ENCODE measurements at places on chromosomes 12 and 14. TPM values are rescaled to one million over a fixed set of nuclear protein-coding genes. Genes with fewer than 3 reads are reported as not detected.
A peak's percentile ranks its signal among the peaks of the same experiment; 100 is the strongest.

DNA sequence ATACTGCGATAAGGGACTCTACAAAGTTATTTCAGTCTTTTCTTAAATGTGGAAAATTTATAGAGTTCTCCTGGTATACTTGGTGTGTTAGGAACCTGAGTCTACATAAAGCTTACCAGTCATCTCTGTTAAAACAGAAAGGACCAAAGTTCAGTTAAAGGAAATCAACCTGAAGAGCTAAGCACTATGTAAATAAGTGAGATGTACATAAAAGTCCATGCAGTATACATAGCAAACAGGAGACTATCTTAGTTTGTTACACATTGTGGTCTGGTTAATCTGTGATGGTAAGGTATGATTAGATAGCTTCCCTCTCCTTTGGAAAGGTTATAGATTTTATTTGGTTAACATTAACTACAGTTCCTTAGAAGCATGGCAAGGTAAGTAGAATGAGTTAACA, 75.9 kb downstream of the ATP2B1 start:
- DNase-seq = no peak

The LIMA1 gene
- 111 TPM for total RNA-seq

DNA sequence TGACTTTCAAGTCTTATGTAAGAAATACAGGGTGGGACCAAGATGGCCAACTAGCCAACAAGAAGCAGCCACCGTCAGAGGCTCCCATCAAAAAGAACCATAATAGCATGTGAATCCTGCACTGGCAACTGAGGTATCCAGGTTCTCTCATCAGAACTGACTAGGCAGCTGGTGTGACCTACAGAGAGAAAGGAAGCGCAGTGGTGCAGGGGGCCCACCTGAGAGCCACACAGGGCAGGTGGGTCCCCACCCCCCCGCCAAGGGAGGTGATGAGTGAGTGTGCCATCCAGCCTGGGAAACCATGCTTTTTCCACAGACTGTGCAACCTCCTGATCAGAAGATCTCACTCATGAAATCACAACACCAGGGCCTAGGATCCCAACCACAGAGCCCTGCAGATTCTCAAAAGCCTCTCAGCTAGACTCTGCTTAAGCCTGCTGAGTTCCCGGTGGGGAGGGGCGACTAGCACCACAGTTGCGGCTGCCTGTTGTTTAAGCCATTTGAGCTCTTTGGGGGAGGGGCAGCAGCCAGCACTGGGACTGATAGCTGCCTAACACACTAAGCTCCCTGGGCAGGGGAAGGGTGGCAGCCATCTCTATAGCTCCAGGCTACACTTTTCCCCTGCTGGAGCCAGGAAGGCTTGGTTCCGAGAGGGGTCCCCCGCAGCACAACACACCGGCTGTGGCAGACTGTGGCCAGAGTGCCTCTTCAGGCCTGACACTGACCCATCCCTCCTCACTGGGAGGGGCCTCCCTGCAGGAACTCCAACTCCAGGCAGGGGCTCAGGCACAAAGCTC, 75.3 kb downstream of the GARIN6 start:
- DNase-seq = peak; percentile 56

DNA sequence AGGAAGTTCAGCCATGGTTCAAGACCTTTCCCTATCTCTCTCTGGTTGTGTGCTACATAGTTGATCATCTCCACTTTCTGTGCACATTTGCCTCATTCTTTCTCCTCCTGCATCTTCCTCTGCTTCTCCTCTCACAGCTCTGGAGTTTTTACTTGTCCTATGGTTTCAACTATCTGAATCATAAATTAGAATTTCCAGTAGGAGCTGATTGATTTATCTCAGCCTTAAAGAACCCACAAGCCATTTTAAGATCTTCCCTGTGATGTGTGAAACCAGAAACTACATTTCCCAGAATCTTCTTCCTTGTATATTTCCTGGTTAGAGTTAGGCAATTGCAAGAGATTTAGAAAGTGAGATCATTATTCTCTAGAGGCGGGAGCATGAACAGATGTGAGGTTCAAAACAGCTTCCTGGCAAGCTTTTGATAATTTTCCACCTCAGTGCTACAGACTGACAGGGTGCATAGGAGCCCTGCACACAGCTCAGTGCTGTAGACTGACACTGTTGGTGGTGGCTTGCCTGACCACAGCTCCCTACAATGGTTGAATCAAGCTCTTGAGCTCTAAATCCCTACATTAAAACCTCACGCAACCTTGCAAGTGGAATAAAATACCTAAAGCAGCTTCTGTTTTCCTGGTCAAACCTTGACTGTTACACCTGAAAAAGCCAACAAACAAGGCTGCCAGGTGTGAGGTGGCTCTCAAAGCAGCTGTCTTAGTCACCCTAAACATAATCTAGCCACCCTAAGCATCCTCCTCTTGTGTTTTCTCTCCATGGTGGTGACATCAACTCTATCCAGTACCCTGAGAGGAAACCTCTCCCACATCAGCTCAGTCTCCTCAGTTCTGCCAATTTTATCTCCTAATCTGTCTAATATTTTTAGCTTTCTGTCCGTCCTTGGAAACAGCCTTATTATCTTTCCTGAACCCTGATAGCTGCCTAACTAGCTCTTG, 21.5 kb upstream of the IFNG start:
- no peak for DNase-seq

DNA sequence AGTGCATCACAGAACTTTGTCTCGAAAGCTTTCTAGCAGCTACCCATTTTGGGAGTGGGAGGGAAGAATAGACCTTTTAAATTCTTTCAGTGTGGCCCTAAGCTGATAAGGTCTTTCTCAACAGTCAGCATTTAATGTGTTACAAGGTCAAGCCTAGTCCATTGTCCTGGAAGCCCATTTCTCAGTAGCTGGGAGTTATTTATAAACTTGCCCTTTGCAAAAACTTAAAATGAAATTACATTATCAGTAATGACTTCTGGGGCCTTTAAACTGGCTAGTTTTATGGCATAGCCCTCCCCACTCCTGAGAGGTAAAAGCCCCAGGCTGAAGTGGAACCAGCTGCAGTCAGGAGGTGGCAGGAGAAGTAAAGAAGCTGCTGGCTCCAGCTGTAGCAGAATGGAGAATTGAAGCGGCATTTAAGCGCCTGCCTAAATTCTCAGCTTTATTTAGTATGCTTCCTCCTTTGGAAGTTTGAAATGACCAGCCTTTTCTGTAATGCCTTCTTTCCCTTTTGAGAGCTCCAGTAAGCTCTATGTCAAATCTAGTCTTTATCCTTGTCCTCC, 12.4 kb downstream of the COPZ1 start:
- no peak for DNase-seq

The GPR84 gene
- 0.54 TPM for total RNA-seq

All from sigmoid colon (tissue), 7 donors.